Smooth muscle cell of the pulmonary artery (primary cell): ENCODE measurements at places on chromosomes 1 and 21. TPM values are rescaled to one million over a fixed set of nuclear protein-coding genes. Genes with fewer than 3 reads are reported as not detected.

MCOLN3 gene
- 0.72 and 0.73 TPM in 2 replicates for total RNA-seq

NBPF19 gene
- 13.5 and 18.8 TPM in 2 replicates for total RNA-seq

JAM2 gene
- 3.3 and 6.9 TPM in 2 replicates for total RNA-seq

CR1L gene
- not detected in 2 replicates for total RNA-seq

BACE2 gene
- total RNA-seq, result 120 and 146 TPM in 2 replicates

FMO5 gene
- 0.43 and 1.4 TPM in 2 replicates for total RNA-seq

WARS2 gene
- total RNA-seq, result 17.6 and 18.3 TPM in 2 replicates

CD1D gene
- 0.20 and 0.59 TPM in 2 replicates for total RNA-seq

ACTA1 gene
- not detected in 2 replicates for total RNA-seq

AKR7A2 gene
- 61.3 and 70.8 TPM in 2 replicates for total RNA-seq

HSPA6 gene
- 0.65 and 4.5 TPM in 2 replicates for total RNA-seq

SYCP1 gene
- total RNA-seq, result not detected in 2 replicates

PFKFB2 gene
- total RNA-seq, result 5.5 and 9.5 TPM in 2 replicates

SPAG17 gene
- not detected in 2 replicates for total RNA-seq

CLDN14 gene
- total RNA-seq, result 0.26 and 1.1 TPM in 2 replicates

PRELP gene
- 2.5 and 10.8 TPM in 2 replicates for total RNA-seq

NFIA gene
- total RNA-seq, result 8.3 and 13.6 TPM in 2 replicates

C1orf210 gene
- not detected in 2 replicates for total RNA-seq

CASZ1 gene
- total RNA-seq, result 0.26 and 0.50 TPM in 2 replicates

BCAR3 gene
- total RNA-seq, result 19.8 and 52.3 TPM in 2 replicates

HAO2 gene
- total RNA-seq, result not detected in 2 replicates
